ENCODE measurements at places on chromosomes 5 and 9. TPM values are rescaled to one million over a fixed set of nuclear protein-coding genes. Genes with fewer than 3 reads are reported as not detected.

GRCh38 chr9:86047361-86047760, 52.0 kb downstream of the GOLM1 start:
- no peak for DNase-seq

- no peak for DNase-seq
Observed at GRCh38 chr9:91949946-91950664, at the start of gene ROR2. TSS of gene ROR2 (minus strand) at chr9:91950228.

- no peak for DNase-seq
Observed at GRCh38 chr9:25570802-25571201, 107.4 kb downstream of the TUSC1 start.

DNA sequence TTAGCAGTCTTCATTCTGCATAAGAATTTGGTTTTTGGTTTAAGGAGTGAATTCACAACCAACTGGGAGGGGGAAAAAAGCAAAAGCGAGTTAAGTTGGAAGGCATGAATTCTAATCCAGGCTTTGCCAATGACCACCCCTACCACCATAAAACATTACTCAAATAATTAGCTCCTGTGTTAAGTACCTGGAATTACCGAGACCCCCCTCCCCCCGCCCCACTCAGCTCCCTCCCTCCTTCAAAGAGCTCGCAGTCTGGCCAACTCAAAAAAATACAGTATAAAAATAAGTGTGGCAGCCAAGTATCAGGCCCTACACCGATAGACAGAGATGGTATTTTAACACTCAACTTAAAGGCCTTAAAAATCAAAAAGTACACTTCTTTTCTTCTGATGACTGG, 492 bp downstream of the ATG12 start:
- DNase-seq = no peak

DNA sequence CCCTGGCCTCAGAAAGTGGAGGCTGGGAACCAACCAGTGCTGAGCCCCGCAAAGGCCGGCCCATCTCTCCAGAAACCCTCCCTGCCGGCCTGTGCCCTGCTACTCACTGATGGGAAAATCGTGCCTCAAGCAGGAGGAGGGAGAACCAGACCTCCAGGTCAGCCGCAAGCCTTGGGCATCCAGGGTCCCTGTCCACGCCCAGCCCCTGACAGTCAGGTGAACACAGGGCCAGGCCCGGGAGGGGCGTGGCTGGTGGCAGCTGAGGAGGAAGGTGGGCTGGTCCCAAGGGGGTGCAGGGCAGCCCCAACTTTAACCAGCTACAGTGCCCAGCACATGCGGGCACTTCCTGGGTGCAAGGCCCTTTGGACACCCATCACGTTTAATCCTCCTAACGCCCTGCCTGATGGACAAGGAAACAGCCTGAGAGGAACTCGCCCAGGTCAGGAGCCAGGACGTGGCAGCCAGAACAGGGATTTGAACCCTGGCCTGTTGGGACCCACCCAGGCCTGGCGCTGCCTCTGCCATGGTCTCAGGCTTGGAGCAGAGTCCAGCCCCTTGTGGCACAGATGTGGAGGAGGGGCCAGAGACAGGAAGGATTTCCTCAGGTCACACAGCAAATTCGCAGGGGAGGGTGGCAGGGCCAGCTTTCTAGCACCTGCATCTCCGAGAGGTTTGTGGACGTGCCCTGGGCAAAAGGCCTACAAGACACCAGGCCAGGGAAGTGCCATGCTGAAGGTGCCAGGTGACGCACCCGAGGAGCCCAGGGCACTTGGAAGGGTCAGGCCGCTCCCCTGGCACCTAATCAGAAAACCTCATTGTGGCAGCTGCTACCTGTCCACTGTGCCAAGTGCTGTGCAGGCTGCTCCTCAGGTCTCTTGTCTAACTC, 4.5 kb downstream of the RALGDS start:
- no peak for DNase-seq

- DNase-seq = no peak
Observed at GRCh38 chr5:4028384-4028783, 432.8 kb downstream of the IRX1 start.

CDH9 gene
- not detected for total RNA-seq

DNA sequence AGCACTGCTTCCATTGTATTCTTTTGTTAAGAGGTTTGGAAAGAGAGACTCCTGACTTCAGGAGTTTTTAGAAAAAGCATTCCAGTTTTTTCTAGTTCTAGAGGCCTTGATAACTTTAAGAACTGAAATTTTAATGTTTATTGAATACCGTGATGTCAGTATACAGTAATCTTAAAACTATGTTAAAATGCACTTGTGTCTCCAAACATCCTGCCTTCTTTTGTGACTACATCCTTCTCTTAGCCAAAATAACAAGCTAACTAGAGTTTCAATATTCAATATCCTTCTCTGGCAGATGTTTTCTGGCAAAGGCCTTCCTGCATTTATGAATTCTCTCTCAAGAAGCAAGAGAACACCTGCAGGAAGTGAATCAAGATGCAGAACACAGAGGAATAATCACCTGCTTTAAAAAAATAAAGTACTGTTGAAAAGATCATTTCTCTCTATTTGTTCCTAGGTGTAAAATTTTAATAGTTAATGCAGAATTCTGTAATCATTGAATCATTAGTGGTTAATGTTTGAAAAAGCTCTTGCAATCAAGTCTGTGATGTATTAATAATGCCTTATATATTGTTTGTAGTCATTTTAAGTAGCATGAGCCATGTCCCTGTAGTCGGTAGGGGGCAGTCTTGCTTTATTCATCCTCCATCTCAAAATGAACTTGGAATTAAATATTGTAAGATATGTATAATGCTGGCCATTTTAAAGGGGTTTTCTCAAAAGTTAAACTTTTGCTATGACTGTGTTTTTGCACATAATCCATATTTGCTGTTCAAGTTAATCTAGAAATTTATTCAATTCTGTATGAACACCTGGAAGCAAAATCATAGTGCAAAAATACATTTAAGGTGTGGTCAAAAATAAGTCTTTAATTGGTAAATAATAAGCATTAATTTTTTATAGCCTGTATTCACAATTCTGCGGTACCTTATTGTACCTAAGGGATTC, 43.1 kb downstream of the NDFIP1 start:
- DNase-seq = no peak

FAM221B gene
- not detected for total RNA-seq

GRCh38 chr5:65213921-65214525, 267.7 kb downstream of the ADAMTS6 start:
- no peak for DNase-seq

DNA sequence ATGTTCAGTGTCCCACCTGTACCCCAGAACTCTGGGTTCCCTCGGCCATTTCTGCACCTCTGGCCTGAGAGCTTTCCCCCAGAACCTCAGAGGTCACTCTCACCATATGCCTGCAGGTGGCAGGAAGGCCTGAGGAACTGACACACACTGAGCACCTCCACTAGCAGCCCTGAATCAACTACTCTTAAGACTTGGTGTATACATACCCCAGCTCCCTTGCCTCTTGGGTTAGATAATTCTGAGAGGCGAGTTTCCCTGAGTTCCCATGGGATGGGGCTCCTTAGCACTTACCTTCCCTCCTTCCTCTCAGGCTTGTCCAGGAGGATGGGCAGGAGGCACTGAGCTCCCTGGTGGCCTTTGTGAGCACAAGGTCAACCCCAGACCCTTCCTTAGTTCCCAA, 86.1 kb downstream of the HSD17B3 start:
- DNase-seq = no peak

DNA sequence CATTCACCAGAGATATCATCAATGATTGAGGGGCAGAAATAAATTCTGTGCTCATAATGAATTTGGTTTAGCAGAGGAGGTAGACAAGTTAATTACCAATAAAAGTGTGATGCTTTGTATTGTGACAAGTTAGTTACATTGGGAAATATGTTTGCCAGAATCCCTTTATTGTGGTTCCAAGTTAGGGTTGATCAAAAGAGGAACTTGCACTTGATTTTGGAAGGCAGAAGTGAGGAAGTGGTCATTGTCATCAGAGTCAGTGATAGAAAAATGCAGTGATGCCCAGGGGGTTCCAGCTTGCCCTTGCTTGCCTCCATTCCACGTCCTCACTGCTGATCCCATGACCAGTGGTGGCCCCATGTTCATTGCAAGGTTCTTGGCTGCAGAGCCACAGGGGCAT, 69.7 kb downstream of the SVEP1 start:
- DNase-seq = no peak

DNA sequence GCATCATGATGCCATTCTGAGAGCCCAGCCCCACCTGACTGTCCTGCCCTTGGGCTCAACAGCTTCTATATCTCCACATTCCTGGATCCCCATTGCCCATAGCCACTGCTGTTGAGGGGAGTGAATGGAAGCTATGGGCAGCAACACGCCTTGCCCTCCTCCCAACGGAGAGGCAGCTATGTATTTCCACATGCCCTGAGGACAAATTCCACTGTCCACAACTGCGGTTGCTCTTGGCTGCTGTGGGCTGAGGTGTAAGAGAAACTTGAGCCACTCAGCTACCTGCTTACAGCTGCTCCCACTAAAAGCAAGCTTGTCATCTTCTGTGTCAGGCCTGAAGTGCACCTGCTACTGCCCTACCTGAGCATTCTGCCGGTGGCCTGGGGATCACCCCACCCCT, 222.9 kb downstream of the PSAT1 start:
- DNase-seq = no peak

GRCh38 chr5:129170050-129170449, 75.5 kb downstream of the ISOC1 start:
- no peak for DNase-seq

S100Z gene
- total RNA-seq = not detected

GRCh38 chr5:82676661-82677060, 398.5 kb upstream of the RPS23 start:
- DNase-seq = no peak

TOR2A gene
- total RNA-seq = 12.5 TPM

- no peak for DNase-seq
Observed at GRCh38 chr5:89930591-89931392, 478.8 kb downstream of the CETN3 start.

GRCh38 chr5:14650052-14650451, 14.5 kb upstream of the OTULIN start:
- no peak for DNase-seq

GRCh38 chr5:39055768-39056398, 18.3 kb downstream of the RICTOR start:
- DNase-seq = no peak

CCIN gene
- total RNA-seq = 0.13 TPM

DOCK2 gene
- total RNA-seq = 13.2 TPM

- no peak for DNase-seq
Observed at GRCh38 chr9:5460157-5460556, 9.8 kb downstream of the CD274 start.

- DNase-seq = no peak
Observed at GRCh38 chr5:108637134-108637533, 110.6 kb upstream of the FER start.

DNA sequence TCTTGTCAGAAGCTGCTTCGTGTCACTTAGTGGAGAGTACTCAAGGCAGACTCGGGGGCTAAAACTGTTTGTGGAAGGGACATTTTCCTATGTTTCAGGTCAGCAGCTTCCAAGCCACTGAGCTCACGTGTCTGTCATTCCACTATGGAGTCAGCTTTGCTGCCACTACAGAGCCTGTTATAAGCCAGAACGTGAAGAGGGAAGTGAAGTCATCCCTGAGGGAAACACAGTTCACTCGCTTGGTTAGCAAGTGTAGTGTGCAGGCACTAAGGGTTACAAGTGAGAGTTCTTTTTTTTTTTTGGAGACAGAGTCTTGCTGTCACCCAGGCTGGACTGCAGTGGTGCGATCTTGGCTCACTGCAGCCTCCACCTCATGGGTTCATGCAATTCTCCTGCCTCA, 24.5 kb upstream of the LTC4S start:
- DNase-seq = no peak

ANKRD31 gene
- total RNA-seq = 0.35 TPM

- no peak for DNase-seq
Observed at GRCh38 chr9:123375469-123376132, 19.6 kb downstream of the CRB2 start.

ZNG1F gene
- total RNA-seq = 14.7 TPM

DNA sequence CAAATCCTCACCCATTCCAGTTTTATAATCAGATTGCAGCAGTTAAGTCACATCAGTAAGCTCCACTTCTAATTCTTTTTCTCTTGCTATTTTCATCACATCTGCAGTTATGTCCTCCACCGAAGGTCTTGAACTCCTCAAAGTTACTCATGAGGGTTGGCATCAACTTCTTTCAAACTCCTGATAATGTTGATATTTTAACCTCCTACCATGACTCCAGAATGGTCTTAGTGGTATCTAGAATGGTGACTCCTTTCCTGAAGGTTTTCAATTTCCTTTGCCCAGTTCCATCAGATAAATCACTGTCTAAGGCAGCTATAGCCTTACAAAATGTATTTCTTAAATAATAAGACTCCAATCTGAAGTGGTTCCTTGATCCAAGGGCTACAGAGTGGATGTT, 53.8 kb upstream of the EDIL3 start:
- DNase-seq = no peak

DNA sequence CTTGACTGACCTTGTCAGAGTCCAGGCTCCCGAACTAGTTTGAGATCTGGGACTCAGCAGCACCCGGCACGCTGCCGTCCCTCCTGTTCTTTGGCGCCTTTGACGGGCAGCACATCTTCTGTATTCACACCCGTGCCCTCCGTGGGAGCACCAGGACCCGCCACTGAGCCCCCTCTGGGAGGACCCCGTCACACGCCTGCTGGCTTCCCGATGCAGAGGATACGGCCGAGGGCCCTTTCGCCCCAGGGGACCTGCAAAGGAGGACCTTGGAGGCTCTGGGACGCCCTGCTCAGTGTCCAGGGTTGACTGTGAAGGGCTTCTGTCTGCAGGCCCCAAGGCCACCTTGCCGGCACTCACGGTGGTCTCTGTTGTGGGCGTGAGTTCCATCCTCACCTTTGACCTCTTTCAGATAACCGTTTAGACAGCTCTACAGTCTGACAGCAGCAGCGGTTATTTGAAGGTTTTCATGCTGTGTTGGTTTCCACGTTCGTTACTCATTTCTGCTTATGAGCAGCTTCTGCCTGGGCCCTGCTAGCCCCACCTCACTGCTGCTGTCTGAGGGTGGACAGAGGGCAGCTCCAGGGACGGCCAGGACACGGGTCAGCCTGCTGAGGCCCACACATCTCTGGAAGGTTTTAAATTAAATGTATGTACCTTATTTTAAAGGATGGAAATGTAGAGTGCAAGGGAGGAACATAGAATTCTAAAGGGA, 12.6 kb upstream of the EXOC3 start:
- DNase-seq = no peak

GABRA6 gene
- total RNA-seq = not detected

DNA sequence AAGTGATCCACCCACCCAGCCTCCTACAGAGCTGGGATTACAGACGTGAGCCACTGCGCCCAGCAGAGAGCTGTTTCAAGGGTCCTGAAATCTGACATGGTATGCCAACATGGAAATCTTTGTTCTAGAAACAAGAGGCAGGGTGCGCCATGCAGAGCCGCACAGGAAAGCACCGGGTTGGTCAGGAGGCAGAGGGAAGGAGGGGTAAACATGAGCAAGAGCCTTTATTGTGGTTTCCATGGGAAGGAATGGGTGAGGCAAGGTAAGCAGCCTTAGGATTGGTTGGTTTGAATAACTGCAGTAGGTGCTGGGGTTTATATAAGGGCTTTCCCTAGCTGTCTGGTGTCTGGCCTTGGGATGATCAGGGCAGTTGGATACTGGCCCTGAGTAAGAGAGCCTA, 5.5 kb upstream of the EXOSC2 start:
- no peak for DNase-seq

ANKRD34B gene
- not detected for total RNA-seq

INSL6 gene
- total RNA-seq = not detected
